ENCODE measurements at places on chromosomes 4 and X.
A peak's percentile ranks its signal among the peaks of the same experiment; 100 is the strongest.

GRCh38 chr4:71827826-71828225 lies 43.9 kb upstream of the GC start:
- DNase-seq, result no peak

- DNase-seq, result no peak
These were observed 42.3 kb upstream of the HMX1 start for GRCh38 chr4:8913858-8914460.

DNA sequence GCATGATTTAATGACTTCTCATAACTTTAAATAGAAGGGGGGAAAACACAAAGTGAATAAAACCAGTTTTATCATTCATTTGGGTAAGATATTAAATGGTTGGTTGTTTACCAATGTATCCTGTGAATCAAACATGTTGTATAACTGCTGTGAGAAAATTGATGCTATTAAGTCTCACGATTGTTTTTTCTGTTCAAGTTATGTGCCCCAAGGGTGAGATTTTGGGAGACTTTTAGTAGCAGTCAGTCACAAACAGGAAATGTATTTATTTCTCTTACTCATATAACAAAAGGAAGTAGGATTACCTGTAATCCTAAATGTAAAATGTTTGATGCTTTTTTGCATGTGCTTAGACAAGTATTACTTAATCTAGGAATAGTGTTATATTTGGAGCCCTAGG lies 39.2 kb downstream of the MTHFD2L start:
- DNase-seq, result no peak

DNA sequence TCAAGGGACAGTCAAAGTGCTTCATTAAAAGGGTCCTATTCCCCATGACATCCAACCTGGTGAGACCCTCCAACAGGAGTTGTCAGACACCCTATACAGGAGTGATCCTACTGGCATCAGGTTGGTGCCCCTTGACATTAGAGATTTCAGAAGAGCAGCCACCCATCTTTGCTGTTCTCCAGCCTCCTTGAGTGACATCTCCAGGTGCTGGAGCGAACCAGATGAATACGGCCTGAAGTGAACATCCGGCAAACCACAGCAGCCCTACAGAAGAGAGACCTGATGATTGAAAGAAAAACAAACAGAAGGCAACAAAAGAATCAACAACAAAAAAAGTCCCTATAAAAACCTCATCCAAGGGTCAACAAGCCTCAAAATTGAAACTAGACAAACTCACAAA lies 146.1 kb upstream of the PBDC1 start:
- no peak for DNase-seq

- DNase-seq, result no peak
These were observed 1153.4 kb upstream of the AGA start for GRCh38 chr4:178595500-178596138.

GRCh38 chr4:130479020-130479419 lies 1383.1 kb downstream of the C4orf33 start:
- DNase-seq, result no peak

DNA sequence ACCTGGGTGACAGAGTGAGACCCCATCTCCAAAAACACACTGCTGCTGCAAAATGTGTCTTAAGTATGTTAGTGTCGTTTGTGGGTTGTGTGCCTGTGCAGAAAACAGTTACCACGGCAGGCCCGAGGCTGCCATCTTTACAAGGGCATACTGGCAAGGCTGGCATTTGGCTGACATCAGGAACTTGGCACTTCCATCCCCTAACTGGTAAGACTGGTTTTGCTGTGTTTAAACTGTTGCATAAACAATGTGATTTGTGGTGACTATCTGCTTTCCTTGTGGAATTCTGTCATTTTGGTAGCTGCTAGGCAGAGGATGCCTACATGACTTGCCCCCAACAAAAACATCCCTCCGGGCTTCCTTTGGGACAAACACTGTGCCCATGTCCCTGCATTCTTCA lies 12.3 kb downstream of the LRP2BP start:
- DNase-seq, result no peak

DNA sequence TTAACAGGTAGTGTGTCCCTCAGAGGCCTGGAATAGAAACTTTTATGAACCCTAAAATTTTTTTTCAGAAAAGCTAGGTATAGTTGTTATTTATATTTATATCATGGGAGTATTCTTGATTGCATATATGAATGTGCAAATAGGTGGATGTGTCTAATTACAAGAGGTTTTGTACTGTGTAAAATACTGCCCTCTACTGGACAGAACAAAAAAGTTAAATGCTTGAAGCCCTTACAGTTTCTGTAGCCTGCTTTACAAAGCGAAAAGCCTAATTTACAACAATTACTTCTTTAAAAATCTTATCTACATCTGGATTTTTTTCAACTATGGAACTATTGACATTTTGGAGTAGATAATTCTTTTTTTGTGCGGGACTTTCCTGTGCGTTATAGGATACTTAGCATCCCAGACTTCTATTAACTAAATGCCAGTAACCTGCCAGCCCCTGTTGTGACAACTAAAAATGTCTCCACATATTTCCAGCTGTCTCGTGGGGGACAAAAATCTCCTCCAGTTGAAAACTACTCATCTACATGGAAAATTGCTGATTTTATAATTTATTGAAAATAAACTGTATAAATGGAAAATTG lies 35.1 kb downstream of the ENPEP start:
- DNase-seq, result peak; percentile 59

DNA sequence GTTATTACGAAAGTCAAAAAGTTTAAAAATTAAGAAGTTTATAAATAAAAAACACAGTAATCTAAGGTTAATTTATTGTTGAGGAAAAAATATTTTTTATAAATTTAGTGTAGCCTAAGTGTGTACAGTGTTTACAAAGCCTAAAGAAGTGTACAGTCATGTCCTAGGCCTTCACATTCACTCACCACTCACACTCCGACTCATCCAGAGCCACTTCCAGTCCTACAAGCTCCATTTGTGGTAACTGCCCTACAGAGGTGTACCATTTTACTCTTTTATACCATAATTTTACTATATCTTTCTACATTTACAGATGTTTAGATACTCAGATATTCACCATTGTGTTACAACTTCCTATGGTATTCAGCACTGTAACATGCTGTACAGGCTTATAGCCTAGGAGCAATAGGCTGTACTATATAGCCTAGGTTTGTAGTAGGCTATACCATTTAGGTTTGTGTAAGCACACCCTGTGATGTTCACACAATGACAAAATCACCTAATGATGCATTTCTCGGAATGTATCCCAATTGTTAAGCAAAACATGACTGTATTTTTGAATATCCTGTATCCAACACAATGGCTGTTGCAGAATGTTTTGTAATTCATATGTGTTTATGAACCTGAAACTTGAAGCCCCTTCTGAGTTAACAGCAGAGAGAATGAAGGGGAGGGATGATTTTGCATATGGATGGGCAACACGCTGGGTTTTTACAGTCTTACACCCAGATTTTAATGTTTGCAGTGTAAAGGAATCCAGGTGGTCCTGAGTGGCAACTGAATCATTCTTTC lies 3.1 kb downstream of the PPBP start:
- DNase-seq, result peak; percentile 29

- peak; percentile 80 for DNase-seq
These were observed at the start of gene MID1 for GRCh38 chrX:10620121-10620699. Gene MID1 (minus strand): TSS chrX:10620585. CDS start chrX:10567547, 53,038 bp downstream.

GRCh38 chrX:69543572-69543971 lies 39.4 kb downstream of the NALF2 start:
- no peak for DNase-seq

DNA sequence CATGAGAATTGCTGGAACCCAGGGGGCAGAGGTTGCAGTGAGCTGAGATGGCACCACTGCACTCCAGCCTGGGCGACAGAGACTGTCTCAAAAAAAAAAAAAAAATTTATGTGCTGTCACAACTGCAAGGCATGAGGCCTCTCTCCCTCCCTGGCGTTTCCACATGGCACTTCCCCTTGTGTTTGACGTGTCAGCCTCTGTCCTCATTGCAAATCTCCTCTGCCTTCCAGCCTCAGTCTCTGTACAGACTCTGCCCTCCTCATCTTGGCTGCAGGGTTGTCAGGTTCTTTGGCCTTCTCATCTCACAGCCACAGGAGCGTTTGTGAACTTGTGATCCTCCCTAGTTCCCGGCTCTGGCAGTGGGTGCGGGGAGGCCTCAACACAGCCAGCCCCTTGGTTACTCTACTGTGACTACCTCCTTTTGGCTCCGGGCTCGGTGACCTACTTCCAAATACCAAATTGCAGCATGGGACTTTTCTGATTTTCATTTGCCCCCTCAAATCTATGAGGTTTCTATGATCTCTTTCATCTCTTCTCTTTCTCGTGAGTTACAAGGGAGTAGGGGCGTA lies 250.0 kb downstream of the CBR4 start:
- DNase-seq, result no peak

GRCh38 chr4:121243485-121243884 lies 79.4 kb upstream of the TNIP3 start:
- DNase-seq, result peak; percentile 8

- DNase-seq, result no peak
These were observed 28.7 kb upstream of the STOX2 start for GRCh38 chr4:183876268-183876934.

DNA sequence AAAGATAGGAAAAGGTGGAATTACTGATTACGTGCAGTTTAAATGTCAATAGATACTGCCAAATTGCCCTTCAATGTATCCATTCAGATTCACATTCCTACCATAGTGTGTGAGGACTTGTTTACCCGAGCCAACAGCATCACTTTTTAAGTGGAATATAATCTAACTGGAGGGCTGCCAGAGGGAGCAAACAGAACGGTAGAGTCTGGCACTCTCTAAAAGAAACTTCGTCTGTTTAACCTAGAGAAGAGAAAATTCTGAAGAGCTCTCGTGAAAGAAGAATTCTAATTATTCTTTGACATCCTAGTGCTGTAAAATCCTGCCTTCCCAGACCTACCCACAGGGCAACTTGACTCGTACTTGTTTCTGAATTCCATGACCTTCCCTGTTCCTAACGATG lies 23.2 kb downstream of the SMIM43 start:
- peak; percentile 7 for DNase-seq

DNA sequence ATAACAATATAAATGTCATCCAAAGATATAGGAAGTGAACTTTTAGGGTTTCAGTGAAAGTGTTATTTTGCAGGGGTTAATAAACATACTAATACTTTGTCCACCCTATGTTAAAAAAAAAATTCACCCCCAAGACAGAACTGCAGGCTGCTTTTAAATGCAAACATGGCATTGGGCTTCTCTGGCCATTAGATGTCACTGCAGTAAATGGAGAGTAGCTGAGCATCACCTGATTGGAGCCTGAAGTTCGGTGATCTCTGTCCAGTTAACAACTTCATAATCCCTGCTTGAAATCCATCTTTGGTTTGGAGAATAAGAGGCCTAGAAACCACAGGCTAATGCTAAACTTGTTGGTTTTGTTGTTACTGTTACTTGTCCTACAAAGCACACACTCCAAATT lies 18.7 kb downstream of the SLC25A43 start:
- DNase-seq, result no peak

GRCh38 chr4:82733636-82734035 lies 65.0 kb downstream of the SCD5 start:
- DNase-seq, result peak; percentile 63

GRCh38 chrX:148825696-148826095 lies 325.3 kb downstream of the AFF2 start:
- DNase-seq, result no peak

GRCh38 chrX:24243188-24243587 lies 70.7 kb downstream of the SUPT20HL2 start:
- DNase-seq, result no peak

DNA sequence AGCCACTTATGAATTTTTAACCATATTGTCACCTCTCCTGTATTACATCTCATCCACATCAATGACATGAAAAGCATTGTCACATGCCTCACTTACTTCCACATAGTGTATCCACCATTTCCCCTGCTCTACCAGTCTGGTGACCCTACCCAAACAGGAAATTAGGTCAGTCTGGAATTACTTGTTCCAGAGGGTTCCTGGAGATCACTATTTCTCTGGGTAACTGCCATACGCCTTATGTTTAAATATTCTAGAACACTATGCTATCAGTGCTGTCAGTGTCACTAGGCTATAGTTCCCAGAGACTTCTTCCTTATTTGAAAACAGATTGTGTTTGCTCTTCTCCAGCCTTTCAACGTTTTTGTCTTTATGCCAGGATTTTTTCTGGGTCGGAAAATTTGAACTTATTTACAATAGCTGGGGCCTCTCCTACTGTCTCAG lies 15.0 kb downstream of the SRPX2 start:
- no peak for DNase-seq

DNA sequence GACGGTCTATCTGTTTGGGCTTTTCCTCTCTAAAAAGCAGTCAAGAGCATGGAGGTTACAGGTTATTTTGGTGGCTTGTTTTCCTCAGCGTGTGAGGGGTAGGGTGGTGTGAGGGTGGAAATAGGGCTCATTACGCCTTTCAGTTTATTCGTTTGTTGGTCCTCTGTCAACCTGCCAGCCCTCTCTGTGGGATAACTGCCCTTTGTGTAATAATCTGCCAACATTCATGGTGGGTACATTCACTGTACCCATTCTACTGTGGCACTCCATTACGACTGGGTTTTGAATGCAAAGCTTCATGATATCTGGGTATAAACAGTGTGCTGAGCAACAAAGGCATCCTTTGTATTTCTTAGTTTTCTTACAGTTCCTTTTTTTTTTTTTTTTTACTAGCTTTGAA lies 136.4 kb downstream of the ADGRL3 start:
- DNase-seq, result no peak

GRCh38 chr4:155600244-155600643 lies 66.4 kb upstream of the GUCY1A1 start:
- DNase-seq, result peak; percentile 32

- no peak for DNase-seq
These were observed 62.6 kb upstream of the DHX15 start for GRCh38 chr4:24646798-24647460.

DNA sequence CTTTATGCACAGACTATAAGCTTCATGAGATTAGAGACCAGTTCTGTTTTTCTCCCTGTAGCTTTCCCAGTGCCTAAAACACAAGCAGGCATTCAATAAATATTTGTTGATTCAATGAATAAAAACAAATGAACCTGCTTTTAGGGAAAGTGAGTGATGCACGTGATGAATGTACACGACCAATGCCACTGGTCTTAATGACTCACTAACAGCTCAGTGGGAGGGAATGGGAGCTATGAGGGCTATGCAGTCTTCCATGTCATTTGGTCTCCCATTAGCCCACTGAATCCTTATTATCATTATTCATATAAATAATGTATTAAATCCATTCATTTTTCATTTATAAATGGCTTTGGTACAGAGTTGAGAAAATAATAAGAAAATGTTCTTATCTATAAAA lies 247.4 kb downstream of the FBXO8 start:
- DNase-seq, result peak; percentile 1

GRCh38 chrX:7294483-7294882 lies 146.5 kb upstream of the PUDP start:
- peak; percentile 31 for DNase-seq

GRCh38 chrX:72713130-72713529 lies 976 bp downstream of the PHKA1 start:
- no peak for DNase-seq

GRCh38 chr4:162011089-162011488 lies 152.7 kb downstream of the FSTL5 start:
- DNase-seq, result peak; percentile 1

DNA sequence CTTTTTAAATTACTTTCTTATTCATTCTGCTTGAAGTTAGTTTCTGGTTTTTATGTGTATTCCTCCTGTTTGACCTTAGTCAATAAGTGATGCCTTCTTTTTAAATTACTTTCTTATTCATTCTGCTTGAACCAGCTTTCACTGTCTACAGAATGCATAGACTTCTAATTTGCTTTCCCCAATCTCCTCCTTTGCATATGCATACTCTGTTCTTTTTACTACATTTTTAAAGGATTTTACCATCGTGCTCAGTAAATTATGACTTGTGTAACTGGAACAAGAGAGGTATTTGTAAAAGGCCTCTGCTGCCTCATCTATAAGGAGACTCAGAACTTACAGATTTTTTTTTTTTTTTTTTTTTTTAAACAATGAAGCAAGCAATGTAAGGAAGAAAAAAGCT lies 228.7 kb downstream of the PPP3CA start:
- DNase-seq, result no peak

Data from EH (cell line).